Left lung (tissue), 14 donors: ENCODE measurements at places on chromosomes 16 and 17. TPM values are rescaled to one million over a fixed set of nuclear protein-coding genes. Genes with fewer than 3 reads are reported as not detected.

GRCh38 chr17:64152428-64153125 is 22.6 kb upstream of the ERN1 start:
- no peak overlapping the region for H3K4me3 ChIP-seq
- no peak overlapping the region for H3K27ac ChIP-seq
- H3K4me1 ChIP-seq, result peaks cover 30% of the 10 kb centered on the region
- peaks cover 34% of the 10 kb centered on the region for H3K36me3 ChIP-seq

- H3K4me1 ChIP-seq, result no peaks in the 10 kb centered on the region
- no peaks in the 10 kb centered on the region for H3K27me3 ChIP-seq
- no peak for DNase-seq
- H3K27ac ChIP-seq, result no peak overlapping the region
- H3K4me3 ChIP-seq, result no peak overlapping the region
These were observed 1021.4 kb downstream of the CDH8 start for GRCh38 chr16:61014869-61015268.

- H3K4me1 ChIP-seq, result peaks cover 17% of the 10 kb centered on the region
- H3K4me3 ChIP-seq, result no peak overlapping the region
- no peaks in the 10 kb centered on the region for H3K27me3 ChIP-seq
- no peak for DNase-seq
These were observed 26.1 kb upstream of the ZNF750 start for GRCh38 chr17:82865774-82866395.

Gene NEUROD2
- 0.03 TPM for polyA plus RNA-seq

GRCh38 chr17:74678541-74678940 is 34.2 kb downstream of the CD300LF start:
- DNase-seq, result no peak
- H3K27ac ChIP-seq, result no peak overlapping the region
- H3K4me3 ChIP-seq, result no peak overlapping the region
- peaks cover 34% of the 10 kb centered on the region for H3K4me1 ChIP-seq
- no peaks in the 10 kb centered on the region for H3K36me3 ChIP-seq
- peaks cover 36% of the 10 kb centered on the region for H3K27me3 ChIP-seq

Gene ITGB3
- polyA plus RNA-seq, result 10.3 TPM

DNA sequence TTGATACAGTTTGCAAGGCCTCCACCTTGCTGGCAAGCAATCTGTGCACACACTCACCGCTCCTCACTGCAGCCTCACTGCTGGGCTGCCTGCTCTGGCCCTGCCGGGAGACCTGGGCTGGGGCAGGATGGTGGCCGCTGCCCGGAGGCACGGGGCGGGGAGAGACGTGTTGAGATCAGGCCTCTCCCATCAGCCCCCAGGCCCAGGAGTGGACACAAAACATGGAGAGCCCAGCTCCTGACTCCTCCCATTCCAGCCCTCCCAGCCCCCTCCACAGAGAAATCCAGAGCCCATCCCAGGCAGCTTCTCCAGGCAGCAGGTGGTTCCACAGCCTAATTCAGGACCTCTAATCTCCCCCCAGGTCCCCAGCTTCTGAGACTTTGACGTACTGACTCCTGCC is 23.1 kb upstream of the RPL38 start:
- H3K27ac ChIP-seq, result no peak overlapping the region
- no peak for DNase-seq
- H3K4me1 ChIP-seq, result no peaks in the 10 kb centered on the region
- peaks cover 50% of the 10 kb centered on the region for H3K27me3 ChIP-seq

Gene SLC5A10
- polyA plus RNA-seq, result 0.66 TPM

DNA sequence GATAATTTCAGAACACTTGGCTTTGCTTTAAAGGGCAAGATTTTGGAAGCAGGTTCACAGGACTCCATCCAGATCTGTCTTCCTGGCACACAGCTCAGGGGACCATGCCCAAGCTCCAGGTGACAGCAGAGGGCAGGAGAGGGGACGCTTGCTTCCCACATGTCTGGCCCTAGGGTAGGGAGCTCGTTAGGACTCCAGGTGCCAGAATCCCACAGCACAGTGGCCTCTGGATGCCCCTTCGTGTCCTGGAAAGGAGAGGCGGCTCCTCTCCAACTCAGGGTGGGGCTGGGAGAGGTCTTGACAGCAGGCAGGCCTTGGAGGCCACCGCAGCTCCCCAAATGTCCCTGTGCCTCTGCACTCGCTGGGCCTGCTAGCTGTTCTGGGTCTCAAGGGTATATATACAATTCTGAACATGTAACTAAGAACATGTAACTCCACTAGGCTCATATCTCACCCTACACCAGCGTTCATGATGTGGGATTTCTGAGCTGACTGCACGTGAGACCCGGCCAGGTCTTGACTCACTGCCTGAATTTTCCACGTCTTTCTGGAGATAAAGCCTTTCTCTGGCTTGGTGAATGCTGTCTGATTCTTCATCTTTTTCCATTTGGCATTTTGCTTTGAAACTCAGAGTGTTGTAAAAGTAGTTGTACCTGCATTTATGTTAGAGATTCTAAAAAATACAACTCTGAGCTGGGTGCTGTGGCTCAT is 52.8 kb downstream of the MARCHF10 start:
- no peaks in the 10 kb centered on the region for H3K4me1 ChIP-seq
- DNase-seq, result no peak

Gene TMEM235
- polyA plus RNA-seq, result 0.20 TPM

- H3K27ac ChIP-seq, result peak overlapping the region; percentile 91
- H3K4me3 ChIP-seq, result peak overlapping the region; percentile 96
- no peaks in the 10 kb centered on the region for H3K36me3 ChIP-seq
- no peak for DNase-seq
- no peaks in the 10 kb centered on the region for H3K27me3 ChIP-seq
These were observed 1.1 kb downstream of the CFAP119 start for GRCh38 chr16:30760577-30761426.
